Progenitor cell of endocrine pancreas (in vitro differentiated cells): ENCODE measurements at places on chromosomes 3 and 15. TPM values are rescaled to one million over a fixed set of nuclear protein-coding genes. Genes with fewer than 3 reads are reported as not detected.

CYP1A2 gene
- total RNA-seq: not detected in 2 replicates

FOXB1 gene
- not detected in 2 replicates for total RNA-seq

DNA sequence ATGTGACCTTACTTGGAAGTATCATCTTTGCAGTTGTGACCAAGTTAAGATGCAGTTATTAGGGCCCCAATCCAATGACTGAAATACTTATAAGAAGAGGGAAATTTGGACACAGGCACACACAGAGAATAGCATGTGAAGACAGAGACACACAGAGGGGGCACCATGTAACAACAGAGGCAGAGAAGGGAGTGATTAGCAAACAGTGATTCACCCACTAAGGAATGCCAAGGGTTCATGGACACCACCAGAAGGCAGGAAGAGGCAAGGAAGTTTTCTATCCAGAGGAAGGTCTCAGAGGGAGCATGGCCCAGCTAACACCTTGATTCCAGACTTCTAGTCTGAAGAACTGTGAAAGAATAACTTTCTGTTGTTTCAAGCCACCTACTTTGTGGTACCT lies 25.0 kb downstream of the SIDT1 start:
- no peak for DNase-seq

GRCh38 chr3:58350627-58351013 lies 17.9 kb downstream of the PXK start:
- no peak for DNase-seq

DNA sequence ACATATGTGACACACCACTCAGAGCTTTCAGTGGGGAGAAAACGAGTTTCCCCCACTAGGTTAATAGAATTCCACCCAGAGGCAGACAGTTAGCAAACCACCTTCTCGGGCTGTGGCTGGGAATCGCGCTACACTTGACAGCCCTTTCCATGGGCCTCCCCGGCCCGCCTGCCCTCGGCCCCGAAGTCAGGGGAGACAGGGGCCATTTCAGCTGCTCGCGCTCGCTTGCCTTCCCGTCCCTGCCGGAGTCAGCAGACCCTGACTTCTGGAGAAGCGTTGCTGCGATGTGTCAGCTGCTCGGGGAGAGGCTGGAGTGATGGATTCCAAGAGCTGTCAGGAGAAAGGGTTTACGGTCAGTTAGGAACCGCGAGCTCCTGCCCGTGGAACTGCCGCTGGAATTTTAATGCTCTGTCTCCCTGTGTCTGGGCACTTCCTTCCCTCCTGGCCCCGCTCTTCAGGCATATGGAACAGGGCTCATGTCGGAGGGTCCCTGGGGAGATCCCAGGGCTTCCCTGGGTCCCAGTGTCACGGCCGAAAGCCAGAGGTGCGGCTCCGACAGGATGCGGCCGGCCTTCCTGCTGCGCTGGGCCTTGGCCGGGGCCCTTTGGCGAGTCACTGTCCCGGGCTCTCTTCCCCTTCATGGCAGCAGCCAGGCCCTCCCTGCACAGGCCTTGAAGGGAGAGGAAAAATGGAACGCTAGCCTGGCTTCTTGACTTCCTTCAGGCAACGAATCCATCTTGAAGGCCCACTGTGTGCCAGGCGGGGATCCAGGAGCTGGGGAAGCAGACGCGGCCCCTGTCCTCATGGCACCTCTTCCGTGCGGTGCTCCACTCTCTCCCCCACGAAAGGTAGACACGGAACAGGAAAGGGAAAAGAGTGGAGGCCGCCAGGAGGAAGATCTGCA lies 38.4 kb upstream of the VPS8 start:
- DNase-seq: no peak

DNA sequence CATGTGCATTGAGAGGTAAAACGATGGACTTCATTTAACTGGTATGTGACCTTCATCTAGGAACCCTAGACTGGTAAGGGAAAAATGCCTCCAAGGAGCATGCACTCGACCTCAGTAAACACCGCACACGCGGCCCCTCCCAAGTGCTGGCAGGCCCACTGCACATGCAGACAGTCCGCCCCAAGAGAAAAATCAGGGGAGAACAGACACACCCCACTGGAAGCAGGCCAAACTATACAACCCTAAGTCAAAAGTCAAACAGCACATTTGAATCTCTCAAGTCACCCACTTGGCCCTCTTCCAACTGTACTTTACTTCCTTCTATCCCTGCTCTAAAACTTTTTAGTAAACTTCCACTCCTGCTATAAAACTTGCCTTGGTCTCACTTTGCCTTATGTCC lies 250.1 kb upstream of the HES1 start:
- no peak for DNase-seq
